ENCODE measurements at places on chromosomes 5 and 9.

- no peak for DNase-seq
These were observed 32.1 kb downstream of the NIPBL start for GRCh38 chr5:36908544-36909260.

DNA sequence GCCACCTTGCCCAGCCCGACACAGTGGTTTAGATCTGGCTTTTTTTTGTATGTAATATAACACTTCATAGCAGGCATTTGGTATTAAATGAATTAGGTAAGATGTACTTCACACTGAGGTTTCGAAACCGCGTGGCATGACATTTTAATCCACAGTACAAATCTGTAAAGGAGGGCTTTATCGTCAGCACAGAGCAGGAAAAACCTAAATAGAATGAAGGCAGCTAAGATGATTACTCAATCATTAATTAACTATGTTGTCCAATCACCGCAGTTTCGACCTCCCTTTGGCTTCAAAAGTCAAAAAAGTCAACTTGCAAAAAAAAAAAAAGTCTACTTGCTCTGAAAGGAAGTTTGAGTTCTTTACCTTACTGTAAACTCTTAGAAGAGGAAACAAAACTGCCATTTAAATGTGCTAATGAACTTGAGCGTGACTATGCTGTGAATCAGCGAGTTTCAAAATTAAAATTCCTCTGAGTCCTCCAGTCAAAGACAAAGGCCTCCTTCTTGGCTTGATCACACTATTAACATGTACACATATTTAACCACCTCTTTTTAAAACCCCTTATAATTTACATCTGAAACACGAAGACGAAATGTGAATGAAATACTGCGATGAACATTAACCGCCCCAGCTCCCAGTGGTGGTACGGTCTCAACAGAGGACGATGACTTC, 698 bp upstream of the SEC24A start:
- peak; percentile 21 for DNase-seq

GRCh38 chr9:37639841-37640240, 10.9 kb upstream of the FRMPD1 start:
- DNase-seq, result no peak

- DNase-seq, result no peak
These were observed 4.7 kb upstream of the C9orf57 start for GRCh38 chr9:72065076-72065475.
